ENCODE measurements at places on chromosomes 7 and 10.
A peak's percentile ranks its signal among the peaks of the same experiment; 100 is the strongest.

- DNase-seq = no peak
These were observed 4.3 kb downstream of the CAMK1D start for GRCh38 chr10:12353399-12354242.

DNA sequence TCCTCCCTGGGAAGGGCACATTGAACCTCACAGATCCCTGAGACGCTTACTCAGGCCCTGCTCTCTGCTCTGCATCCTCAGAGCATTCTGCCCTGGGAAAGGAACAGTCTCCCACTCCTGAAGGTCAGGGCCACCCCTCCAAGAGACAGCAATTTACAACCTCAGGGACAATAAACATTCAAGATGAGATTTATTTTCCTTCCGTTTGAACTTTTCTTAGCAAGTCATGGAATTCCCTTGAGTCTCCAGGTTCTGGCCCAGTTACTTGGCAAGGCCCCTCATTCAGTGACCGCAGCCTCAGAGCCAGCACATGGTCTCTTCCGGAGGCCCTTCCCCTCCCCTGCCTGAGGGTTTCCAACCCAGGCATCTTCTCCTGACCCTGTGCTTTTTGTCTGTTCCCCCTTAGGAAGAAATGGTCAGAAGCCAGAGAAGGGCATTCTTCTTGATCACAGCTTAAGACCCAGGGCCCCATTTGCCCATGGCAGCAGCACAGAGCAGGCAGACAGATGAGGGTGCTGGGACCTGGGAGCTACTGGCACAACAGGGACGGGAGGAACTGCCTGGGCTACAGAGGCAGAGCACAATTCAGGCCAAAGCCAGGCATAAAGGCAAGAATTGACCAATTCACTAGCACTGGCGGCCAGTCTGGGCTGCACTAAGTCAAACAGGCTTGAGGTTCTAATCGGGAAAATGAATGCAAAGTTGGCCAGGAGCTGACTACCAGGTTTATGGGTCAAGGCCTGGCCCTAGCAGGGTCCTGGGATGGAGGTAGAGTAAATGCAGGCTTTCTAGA is 56.7 kb downstream of the VSTM4 start:
- no peak for DNase-seq

- DNase-seq = no peak
These were observed 49.9 kb downstream of the ZRANB1 start for GRCh38 chr10:124991835-124992234.

- no peak for DNase-seq
These were observed 13.1 kb downstream of the PODXL start for GRCh38 chr7:131543298-131543697.

DNA sequence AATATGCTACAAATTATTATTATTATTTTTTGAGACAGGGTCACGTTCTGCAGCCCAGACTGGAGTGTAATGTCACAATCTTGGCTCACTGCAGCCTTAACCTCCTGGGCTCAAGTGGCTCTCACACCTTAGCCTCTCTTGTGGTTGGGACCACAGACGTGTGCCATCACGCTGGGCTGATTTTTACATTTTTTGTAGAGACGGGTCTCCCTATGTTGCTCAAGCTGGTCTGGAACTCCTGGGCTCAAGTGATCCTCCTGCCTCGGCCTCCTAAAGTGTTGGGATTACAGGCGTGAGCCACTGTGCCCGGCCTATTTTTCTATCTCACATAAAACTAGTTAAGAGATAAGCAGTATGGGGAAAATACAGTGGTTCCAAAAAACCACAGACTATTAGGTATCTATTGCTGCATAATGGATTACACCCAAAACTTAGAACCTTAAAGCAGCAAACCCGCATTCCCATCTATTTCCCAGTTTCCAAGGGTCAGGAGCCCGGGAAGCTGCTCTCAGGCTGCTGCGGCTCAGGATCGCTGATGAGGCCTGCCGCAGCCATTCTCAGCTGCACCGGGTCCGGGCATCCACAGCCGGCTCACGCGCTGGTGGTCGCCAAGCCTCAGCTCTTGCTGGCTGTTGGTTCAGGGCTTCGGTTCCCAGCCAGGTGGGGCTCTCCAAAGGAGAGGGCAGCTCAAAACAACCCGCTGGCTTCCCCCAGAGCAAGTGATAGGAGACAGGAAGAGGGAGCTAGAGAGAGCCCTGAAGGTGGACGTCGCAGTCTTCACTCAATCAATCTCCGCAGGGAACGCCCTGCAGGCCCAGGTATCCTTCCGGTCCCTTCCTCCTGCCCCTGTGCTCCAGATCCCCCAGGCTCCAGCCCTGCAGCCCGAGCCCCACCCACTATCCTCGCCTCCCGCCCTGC is 128.2 kb downstream of the UBE2H start:
- DNase-seq = peak; percentile 18

DNA sequence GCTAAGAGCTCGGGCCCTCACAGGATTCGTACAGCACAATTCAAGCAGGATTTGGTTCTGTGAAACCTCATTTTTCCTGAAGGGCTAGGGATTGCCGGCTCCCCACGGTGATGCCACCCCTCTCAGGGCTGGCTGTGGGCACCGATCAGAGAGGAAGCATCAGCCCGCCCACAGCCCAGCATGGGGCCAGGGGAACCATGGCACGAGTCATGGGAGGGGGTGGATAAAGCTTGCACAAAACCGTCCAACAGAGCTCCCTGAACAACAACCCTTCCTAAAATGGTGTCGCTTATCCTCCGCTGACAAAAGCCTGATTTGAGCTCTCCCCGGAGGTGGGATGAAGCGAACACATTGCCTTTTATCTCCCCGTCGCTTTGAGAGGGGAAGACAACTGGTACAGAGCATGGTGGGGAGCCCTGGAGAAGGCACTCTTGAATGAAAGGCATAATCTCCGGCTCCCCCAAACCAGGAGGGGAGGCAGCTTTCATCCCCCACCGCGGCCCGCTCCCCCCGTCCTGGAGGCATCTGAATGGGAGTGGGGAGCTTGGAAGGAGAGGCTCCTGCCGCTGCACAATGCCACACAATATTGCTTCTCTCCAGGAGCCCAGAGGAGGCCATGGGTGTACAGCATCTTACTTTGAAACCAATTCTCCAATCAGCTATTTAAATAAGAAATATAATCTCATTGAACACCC is 144.0 kb downstream of the RPS24 start:
- no peak for DNase-seq

- no peak for DNase-seq
These were observed 99.1 kb upstream of the LANCL2 start for GRCh38 chr7:55265836-55266642.

GRCh38 chr10:8352171-8353075 is 297.9 kb downstream of the GATA3 start:
- DNase-seq = no peak

- DNase-seq = no peak
These were observed 989.4 kb downstream of the CCSER2 start for GRCh38 chr10:85317827-85318226.

- no peak for DNase-seq
These were observed 13.9 kb downstream of the TSPAN14 start for GRCh38 chr10:80468002-80468401.

Measured in GF-D8 (cell line).